Activated CD8-positive, alpha-beta T cell treated with anti-CD3 and anti-CD28 coated beads, Interleukin-2, amount 10 ng/mL, durations not matched to agents 7 days and 5 days (primary cell): ENCODE measurements at places on chromosomes 6 and 20. TPM values are rescaled to one million over a fixed set of nuclear protein-coding genes. Genes with fewer than 3 reads are reported as not detected.

- peaks cover 32% of the 10 kb centered on the region for H3K4me1 ChIP-seq
- peak overlapping the region; percentile 58 for H3K27ac ChIP-seq
- no peaks in the 10 kb centered on the region for H3K27me3 ChIP-seq
- DNase-seq: peak; percentile 60
- peak overlapping the region; percentile 76 for H3K4me3 ChIP-seq
- peaks cover 25% of the 10 kb centered on the region for H3K36me3 ChIP-seq
Observed at GRCh38 chr20:3045042-3045815, 623 bp upstream of the MRPS26 start.

DNA sequence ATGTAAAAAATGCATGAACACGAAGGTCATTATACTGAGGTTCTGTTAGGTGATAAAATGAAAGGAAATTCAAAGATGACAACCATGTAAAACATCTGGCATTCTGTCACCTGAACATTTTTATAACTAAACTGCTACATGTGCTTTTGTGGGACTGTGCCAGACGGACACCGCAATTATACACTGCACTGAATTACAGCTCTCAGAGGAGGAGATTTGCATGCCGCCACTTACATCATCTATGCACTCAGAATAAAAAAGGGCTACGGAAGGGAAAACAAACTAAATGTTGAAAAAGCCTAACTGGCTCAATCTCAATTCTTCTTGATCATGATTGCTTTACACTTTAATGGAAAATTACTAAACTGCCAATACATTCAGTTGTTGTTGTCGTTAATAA, 614.0 kb upstream of the EYS start:
- H3K27ac ChIP-seq: no peak overlapping the region
- no peaks in the 10 kb centered on the region for H3K36me3 ChIP-seq
- no peak for DNase-seq
- H3K27me3 ChIP-seq: no peaks in the 10 kb centered on the region
- no peaks in the 10 kb centered on the region for H3K4me1 ChIP-seq
- no peak overlapping the region for H3K4me3 ChIP-seq

DNA sequence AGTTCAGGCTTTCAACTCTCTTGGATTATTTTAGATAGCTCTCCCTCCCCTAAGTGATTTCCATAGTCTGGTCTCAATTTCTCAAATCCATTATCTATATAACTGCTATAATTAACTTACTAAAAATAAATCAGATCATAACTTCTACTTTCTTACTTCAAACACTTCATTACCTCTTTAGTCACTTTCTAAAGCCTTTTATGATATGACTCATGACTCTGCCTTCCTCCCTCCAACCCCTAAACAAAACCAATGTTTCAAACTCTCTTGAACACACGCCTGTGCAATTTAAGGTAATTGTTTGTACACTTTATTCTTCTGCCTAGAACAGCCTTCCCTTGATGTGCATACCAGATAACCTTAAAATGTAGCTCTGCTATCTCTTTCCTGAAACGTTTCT, 100.5 kb downstream of the LMBRD1 start:
- H3K36me3 ChIP-seq: peaks cover 26% of the 10 kb centered on the region
- no peaks in the 10 kb centered on the region for H3K27me3 ChIP-seq
- peaks cover 8% of the 10 kb centered on the region for H3K4me1 ChIP-seq
- no peak for DNase-seq
- no peak overlapping the region for H3K4me3 ChIP-seq
- H3K27ac ChIP-seq: no peak overlapping the region

- peaks cover 64% of the 10 kb centered on the region for H3K36me3 ChIP-seq
- H3K4me1 ChIP-seq: peaks cover 4% of the 10 kb centered on the region
- H3K27ac ChIP-seq: no peak overlapping the region
Observed at GRCh38 chr6:42940493-42941045, 11.3 kb downstream of the CNPY3 start.

DNA sequence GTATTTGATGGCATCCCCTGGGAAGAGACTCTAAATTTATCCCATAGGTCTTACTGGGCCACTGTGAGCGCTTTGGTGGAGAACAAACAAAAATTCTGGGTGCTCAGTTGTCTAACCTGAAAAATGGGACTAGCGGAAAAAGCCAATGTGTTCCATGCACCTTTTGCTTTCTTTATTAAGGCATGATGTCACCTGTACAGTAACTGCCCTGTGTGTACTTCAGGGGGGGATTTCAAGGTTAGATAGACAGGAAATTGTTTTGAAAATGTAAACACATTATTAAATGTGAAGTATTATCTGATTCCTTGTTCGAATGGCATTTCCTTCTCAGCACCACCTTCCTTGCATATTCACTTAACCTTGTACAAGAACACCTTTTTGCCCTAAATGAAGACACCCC, 1.2 kb upstream of the EDN1 start:
- no peak for DNase-seq
- H3K4me1 ChIP-seq: peaks cover 15% of the 10 kb centered on the region
- H3K27ac ChIP-seq: no peak overlapping the region
- peaks cover 39% of the 10 kb centered on the region for H3K27me3 ChIP-seq
- H3K4me3 ChIP-seq: peak overlapping the region; percentile 72

Gene TGM2
- total RNA-seq: 0.31 TPM

Gene FABP7
- not detected for total RNA-seq

Gene TCP11
- total RNA-seq: not detected

Gene GSTA3
- not detected for total RNA-seq

Gene SYCP2L
- total RNA-seq: not detected

Gene ELOVL5
- 116 TPM for total RNA-seq

Gene HLA-DOB
- total RNA-seq: 17.0 TPM
